ENCODE measurements at places on chromosomes 11 and 22.

GRCh38 chr11:131307506-131307905 lies 62.9 kb upstream of the NTM start:
- no peak for DNase-seq

DNA sequence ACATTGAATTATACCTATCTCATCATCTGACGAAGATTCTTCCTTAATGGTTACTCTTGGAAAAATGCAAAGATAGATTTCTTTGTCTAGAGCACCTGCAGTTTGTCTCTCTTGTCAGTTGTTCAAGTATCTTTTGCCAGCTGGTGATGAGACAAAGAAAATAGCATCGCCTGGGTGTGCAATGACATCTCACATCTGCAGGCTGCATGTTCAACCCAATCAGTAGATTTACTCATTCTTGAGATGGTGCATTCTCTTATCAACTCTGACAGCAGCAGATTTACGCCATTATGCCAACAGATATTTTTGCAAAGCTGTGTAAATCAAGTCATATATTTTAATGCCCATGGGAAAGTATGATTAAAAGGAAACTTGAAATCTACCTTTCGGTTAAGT lies 164.6 kb upstream of the PDGFD start:
- DNase-seq: no peak

DNA sequence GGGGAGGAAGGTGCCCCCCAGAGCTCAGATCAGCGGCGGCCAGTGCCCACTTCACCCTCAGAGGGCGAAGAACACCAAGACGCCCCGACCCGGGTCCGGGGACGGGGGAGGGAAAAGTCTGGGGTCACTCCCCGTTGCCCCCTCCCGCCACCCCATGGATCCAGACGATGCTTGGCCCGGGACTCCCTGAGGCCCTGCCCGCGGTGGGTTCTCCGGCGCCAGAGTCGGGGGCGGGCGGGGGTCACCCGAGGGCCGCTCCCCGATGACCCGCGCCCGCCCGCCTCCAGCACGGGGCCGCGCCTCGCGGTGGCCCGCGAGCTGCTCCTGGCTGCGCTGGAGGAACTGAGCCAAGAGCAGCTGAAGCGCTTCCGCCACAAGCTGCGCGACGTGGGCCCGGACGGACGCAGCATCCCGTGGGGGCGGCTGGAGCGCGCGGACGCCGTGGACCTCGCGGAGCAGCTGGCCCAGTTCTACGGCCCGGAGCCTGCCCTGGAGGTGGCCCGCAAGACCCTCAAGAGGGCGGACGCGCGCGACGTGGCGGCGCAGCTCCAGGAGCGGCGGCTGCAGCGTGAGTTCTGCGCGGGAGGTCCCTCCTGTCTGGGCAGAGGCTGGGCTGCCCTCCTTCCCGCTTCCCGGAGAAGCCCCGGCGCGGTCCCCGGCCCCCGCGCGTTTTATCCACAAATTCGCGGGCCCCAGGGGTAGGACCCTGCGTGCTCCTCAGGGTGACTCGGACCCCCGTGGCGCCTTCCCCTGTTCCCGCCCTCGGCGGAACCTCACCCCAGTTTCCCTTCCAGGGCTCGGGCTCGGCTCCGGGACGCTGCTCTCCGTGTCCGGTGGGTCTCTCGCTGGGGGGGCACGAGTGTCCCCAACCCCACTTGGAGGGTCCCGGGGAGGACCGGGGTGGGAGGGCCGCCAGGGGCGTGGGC lies 1.1 kb downstream of the NLRP6 start:
- peak; percentile 24 for DNase-seq

DNA sequence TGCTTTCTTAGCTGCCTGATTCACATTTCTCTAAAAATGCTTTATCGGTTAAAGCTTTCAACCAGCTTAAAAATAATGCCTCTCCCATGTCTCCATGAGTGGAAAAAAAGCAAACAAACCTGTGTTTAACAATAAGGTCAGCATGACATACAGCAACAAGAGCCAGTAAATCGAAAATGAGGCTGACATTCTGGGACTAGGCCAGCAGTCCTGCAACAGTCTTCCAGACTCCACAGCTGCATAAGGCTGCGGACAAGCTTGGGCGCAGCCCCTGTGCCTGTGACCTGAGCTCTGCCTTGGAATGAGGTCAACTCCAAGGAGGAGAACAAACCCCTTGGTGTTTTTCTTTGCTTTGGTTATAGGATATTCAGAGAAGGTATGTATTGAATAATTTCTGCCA lies 95.5 kb downstream of the PGR start:
- DNase-seq: no peak

- no peak for DNase-seq
Observed at GRCh38 chr11:133753150-133753549, 92.2 kb downstream of the SPATA19 start.

GRCh38 chr22:40533712-40534378 lies 102.7 kb downstream of the MRTFA start:
- peak; percentile 41 for DNase-seq

GRCh38 chr11:72740060-72740424 lies 12.2 kb downstream of the ARAP1 start:
- DNase-seq: no peak

- DNase-seq: no peak
Observed at GRCh38 chr11:1153105-1153950, 4.4 kb upstream of the MUC5AC start.

DNA sequence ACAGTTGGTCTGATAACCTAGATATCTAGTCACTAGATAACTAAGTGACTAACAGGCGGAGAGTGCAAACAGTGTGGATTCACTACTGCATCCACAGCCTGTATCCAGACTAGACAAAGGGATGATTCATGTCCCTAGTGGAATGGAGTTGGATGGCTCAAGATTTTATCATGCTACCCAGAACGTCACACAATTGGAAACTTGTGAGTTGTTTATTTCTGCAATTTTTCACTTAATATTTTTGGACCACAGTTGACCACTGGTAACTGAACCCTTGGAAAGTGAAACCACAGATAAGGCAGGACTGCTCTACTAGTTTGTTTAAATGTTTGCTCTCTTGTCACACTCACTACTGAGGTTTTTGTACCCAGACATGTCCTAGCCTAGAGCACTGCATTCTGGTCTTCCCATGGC lies 76.0 kb downstream of the UBASH3B start:
- no peak for DNase-seq

DNA sequence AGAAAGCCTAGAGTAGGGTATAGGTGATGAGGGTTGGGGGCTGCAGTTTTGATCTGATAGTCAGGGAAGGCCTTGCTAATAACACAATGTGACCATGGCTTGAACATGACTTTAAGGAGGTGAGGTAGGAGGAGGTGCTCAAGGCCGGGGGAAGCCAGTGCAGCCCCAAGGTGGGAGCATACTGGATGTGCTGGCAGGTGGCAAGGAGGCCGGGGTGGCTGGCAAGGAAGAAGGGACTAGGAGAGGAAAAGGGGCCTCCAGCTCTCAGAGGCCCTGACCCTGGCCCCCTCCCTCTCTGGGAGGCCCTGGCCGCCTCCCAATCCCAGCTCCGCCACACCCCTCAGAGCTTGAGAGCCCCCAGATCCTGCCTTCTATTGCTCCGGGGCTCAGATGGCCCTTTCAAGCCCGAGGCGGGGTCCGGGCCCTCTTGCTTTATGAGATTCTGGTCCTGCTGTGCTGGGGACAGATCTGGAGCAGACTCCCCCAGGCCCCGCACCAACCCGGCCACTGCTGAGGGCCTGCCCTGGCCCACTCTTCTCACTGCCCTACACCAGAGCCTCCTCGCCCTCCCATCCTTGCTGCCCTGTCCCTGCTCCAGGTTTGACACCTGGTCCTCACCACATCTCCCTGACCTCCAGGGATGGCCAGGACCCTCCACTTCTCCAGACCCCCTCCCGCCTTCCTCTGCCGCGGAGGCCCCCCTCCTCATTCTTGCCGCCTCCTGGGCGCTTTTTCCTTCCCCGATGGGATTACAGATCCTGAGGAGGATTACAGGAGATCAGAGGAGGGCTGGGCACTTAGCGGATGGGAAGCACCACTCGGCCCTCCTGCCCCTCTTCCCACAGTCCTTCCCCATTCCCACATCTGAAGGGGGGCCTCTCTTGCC lies 1.8 kb downstream of the PITPNM1 start:
- DNase-seq: no peak

- no peak for DNase-seq
Observed at GRCh38 chr11:25943777-25944661, 387.9 kb upstream of the ANO3 start.

GRCh38 chr11:46414466-46414796 lies 22.9 kb upstream of the CHRM4 start:
- no peak for DNase-seq

GRCh38 chr11:125333354-125334073 lies 162.6 kb downstream of the FEZ1 start:
- DNase-seq: no peak

DNA sequence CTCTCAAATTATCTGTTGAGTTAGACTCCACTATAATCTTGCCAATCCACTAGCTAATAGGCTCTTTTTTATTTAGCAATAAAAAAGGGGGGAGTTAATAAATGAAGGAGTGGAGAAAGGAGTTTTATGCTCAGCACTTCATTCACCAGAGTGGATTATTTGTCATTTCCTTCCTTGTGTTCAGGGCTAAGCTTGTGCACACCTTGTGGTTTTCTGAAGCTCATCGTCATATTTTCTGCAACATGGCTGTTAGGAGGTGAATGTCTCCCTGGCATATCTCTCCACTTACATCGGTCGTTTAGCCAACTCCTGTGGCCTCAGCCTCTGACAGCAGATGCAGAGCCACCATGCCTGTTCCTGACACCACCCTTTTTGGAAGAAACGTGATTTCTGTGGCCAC lies 83.9 kb upstream of the MTNR1B start:
- no peak for DNase-seq

GRCh38 chr22:22783575-22783974 lies 104.0 kb upstream of the IGLL5 start:
- no peak for DNase-seq

DNA sequence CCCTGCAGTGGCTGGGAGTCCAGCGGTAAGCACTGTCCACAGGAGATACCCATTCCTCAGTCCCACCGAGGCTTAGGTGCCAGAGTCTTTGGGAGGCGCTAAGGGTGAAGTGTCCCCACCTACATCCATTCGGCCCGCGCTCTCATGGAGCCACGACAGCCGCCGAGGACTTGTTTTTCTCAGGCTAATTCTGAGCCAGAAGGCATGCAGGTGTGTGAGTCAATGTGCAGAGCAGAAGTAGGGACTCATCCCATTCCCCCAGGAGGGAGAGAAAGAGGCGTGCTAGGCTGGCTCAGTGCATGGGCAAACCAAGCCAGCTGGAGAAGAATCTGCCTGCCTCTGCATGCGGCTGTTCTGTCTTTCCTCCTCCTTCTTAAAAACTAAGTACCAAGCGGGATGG lies 46.6 kb downstream of the KCNC1 start:
- no peak for DNase-seq

GRCh38 chr22:50674606-50675552 lies 2.3 kb downstream of the SHANK3 start:
- peak; percentile 69 for DNase-seq

- DNase-seq: no peak
Observed at GRCh38 chr11:117273550-117274289, 17.4 kb upstream of the BACE1-AS start.

GRCh38 chr22:23523713-23524112 lies 56.4 kb downstream of the IGLL1 start:
- DNase-seq: no peak

GRCh38 chr11:79412761-79413160 lies 28.1 kb downstream of the TENM4 start:
- no peak for DNase-seq

- no peak for DNase-seq
Observed at GRCh38 chr11:29255401-29255800, 761.4 kb downstream of the KCNA4 start.

GRCh38 chr22:29635734-29636357 lies 32.4 kb downstream of the NF2 start:
- DNase-seq: peak; percentile 47

GRCh38 chr11:59025097-59025496 lies 61.0 kb upstream of the GLYATL1B start:
- no peak for DNase-seq

- no peak for DNase-seq
Observed at GRCh38 chr11:119416606-119417580, 6.1 kb downstream of the THY1 start.

DNA sequence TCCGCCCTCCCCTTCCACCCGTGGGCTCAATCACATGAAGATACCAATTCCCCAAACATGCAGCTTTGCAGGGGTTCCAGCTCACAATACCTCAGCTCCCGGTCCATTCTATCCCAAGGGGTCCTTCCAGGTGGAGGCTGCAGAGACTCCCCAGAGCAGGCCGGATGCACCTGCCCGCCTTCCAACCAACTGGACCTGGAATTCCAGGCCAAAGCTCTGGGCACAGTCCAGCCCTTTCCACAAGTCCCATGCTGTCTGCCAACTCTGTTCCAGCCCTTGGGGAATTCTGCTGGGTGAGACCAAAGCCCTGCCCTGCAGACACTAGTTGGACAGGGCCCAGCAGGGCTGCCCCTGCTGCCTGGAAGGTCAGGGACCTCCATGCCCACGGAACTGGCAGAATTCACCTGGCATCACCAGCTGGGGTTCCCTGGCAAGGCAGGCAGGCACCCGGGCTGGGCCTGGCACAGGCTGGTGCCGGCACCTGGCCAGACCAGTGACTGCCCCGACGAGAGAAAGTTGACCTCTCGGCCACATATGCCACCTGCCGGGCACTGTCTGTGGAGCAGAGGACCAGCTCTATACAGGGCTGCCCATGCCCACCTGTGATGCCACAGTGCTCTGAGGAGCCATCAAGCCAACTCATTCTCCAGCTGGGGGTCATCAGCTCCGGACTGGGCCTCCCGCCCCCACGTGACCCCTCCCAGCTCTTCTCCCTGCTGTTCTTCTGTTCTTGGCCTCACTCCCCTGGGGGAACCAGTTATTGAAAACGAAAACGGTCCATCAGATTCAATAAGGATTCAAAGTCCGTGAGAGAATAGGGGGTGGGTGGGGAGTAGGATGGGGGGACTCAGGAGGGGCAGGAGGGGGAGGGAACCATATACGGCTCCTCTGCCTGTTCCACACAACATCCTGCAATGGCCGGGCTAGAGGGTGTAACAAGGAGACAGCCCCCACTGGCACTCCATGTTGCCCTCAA lies 4.7 kb downstream of the SYT7 start:
- no peak for DNase-seq

- no peak for DNase-seq
Observed at GRCh38 chr11:108340973-108341372, 118.1 kb downstream of the ATM start.

GRCh38 chr11:27293515-27294417 lies 69.2 kb downstream of the CCDC34 start:
- no peak for DNase-seq

- no peak for DNase-seq
Observed at GRCh38 chr11:126592496-126593410, 237.3 kb downstream of the ST3GAL4 start.

- DNase-seq: peak; percentile 42
Observed at GRCh38 chr11:104665641-104666040, 232.6 kb downstream of the CASP12 start.

GRCh38 chr11:87712391-87712790 lies 462.9 kb downstream of the RAB38 start:
- no peak for DNase-seq

GRCh38 chr22:23180893-23181720 lies 798 bp downstream of the BCR start:
- no peak for DNase-seq

DNA sequence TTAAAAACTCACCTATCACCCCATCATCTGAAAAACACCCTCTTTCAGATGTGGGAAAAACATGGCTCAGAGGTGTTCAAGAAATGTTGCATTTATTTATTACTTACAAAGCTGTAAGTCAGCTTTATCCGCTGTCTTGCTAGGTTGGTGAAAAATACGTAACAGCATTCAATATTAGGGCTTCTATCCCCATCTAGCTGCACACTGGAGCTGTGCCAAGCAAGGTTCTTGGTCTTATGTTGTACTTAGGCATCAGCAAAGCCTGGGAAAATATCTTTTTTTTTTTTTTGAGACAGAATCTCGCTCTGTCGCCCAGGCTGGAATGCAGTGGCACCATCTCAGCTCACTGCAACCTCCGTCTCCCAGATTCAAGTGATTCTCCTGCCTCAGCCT lies 7.5 kb downstream of the SERPING1 start:
- no peak for DNase-seq
